ENCODE measurements at places on chromosomes 12 and 14.
A peak's percentile ranks its signal among the peaks of the same experiment; 100 is the strongest.

- no peak for DNase-seq
Measured at GRCh38 chr14:33840797-33841196, 110.1 kb downstream of the EGLN3 start.

DNA sequence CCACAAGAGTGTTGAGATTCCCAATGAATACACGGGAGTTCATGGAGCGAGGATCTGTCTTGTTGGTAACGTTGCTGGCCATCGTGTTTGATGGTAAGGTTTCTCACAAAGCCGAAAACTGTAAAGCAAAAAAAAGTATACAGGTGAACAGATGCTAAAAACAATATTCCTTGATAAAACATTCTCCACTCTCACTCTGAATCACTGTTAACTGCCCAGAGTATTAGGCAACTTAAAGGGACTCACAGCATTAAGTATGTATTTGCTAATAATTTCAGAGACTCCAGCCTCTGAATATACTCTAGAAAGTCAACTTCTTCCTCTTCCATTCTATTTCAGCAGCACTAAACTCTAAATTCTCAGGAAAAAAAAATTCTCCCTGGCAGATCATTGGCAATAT lies 35.1 kb downstream of the HNRNPC start:
- DNase-seq = no peak

- DNase-seq = no peak
Measured at GRCh38 chr12:56781726-56782125, 18.6 kb downstream of the HSD17B6 start.

GRCh38 chr14:102915292-102916110 lies 7.0 kb upstream of the AMN start:
- no peak for DNase-seq

DNA sequence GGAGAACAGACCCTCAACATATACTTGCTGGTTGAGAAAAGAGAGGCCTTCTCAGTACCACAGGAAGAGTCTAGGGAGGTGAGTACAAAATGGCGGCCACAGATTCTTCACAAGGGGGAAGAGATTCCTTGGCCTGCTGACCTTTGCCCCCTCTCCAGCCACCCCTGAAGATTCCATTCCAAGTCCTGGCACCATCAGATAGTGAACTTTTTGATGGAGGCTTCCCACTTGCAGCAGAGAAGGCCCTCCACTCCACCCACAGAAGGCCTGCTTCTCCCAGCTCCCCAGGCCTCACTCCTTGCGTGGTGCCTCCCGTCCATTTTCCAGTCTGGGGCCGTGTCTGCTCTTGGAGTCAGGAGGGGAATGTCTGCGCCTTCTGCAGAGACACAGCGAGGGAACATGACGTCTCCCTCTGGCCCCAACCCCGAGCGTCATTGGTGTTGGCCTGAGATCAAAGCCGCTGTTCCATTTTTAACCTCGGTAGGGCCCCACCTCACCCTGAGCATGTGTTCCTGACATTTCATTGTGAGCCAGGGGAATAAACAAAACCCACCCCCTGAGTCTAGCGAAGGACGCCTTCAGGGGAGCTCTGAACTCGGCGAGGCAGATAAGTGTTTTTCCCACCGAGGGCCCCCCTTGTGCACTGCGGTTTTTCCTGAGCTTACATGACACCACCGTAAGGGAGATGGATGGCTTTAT lies 268.7 kb upstream of the TBX3 start:
- DNase-seq = no peak

DNA sequence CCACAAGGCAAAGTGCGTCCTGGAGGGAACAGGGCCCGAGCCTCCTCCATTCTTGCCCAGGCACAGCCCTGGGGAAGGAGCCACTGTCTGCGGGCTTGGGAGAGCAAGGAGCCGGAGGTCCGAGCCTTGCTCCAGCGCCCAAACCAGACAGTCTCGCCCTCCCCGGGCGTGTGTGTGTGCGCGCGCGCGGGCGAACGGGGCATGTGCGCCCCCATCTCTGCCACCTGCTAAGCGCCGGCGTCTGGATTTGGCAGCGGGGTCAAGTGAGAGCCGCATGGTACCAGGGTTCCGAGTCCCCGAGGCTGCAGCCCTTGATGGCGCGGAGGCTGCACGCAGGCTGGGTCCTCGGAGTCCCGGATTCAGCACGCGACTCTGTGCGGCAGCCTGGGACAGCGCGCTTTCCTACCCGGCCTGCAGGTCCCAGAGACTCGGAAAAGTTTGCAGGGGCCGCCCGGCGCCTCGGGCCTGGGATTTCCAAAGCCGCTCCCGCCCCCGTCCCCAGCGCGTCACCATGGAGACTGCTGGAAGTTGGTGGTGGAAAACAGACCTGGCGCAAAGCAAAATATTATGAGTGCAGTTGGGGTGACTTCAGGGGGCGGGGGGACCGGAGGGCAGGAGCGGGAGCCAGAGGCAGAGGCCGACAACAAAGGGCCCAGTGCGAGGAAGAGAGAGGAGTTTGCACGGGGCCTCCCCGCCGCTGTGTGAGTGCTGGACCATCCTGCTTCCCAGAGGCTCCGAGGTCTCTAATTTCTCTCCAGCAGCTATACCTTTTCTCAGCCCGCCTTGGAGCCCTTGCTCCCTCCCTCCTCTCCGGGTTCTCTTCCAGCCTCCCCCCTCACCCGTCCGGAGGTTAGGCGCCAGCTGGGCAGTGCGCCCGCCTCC lies 4.2 kb downstream of the RFX4 start:
- no peak for DNase-seq

- peak; percentile 58 for DNase-seq
Measured at GRCh38 chr12:103928682-103929045, 1.5 kb upstream of the HSP90B1 start.

GRCh38 chr12:109266106-109266879 lies 42.8 kb downstream of the FOXN4 start:
- DNase-seq = no peak

DNA sequence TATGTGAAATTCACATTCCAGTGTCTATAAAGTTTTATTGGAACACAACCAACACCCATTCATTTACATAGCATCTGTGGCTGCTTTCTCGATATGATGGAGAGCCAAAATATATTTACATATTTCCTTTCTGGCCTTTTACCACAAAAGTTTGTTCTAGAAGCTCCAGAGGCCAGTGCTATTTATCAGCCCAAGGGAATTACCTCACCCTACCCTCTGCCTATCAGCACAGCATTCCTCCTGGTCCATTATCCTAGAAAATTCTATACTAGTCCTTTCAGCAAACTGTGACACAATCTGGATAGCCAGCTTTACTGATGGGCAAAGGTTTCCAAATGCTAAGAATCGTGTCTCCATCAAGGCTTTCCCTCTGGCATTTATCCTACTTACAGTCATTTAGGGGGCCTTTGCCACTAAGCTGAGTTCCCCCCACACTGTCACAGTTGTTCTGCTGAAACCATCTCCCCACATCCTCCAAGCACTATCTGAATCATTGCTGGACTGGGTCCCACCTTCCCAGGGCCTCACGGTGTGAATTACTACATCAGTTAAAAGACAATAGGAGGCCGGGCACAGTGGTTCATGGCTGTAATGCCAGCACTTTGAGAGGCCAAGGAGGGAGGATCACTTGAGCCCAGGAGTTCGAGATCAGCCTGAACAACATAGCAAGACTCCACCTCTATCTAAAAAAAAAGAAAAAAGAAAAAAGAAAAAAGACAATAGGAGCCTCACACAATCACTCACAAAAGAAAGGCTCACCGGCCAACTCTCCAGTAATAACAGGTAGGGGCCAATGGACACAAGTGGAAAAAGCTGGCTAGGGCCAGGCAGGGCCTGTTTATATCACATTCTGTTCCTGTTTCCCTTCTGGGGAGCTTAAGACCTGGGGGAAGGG lies 12.1 kb downstream of the SYNE3 start:
- no peak for DNase-seq

DNA sequence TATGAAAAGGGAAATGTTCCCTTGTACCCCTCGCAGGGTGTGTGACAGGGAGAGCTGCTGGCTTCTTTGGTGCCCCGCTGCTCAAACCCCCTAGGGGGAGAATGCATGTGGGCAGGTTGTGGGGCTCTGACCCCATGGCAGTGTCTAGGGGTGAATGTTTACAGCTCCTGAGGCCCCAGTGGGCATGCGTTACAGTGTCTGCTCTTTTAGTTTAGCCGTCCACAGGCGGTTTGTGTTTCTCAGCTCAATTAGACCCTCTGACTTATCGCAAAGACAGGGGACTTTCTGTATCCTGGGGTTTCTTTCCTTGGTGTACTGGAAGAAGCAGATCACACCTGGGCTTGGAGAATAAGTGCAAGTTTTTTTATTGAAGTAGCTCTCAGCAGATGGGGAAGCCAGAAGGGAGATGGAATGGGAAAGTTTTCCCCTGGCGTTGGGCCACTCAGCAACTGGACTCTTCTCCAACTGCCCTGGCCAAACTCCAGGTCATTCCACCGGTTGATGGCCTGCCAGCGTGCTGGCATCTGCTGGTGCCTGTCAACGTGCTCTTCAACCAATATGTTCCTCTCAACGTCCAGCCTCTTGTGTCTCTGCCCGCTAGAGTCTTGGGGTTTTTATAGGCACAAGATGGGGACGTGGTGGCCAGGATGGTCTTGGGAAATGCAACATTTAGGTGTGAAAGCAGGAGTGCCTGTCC lies 720.9 kb downstream of the FSCB start:
- no peak for DNase-seq

GRCh38 chr12:111368291-111368787 lies 556 bp downstream of the PHETA1 start:
- DNase-seq = no peak

GRCh38 chr14:96095581-96096476 lies 56.7 kb downstream of the C14orf132 start:
- no peak for DNase-seq

DNA sequence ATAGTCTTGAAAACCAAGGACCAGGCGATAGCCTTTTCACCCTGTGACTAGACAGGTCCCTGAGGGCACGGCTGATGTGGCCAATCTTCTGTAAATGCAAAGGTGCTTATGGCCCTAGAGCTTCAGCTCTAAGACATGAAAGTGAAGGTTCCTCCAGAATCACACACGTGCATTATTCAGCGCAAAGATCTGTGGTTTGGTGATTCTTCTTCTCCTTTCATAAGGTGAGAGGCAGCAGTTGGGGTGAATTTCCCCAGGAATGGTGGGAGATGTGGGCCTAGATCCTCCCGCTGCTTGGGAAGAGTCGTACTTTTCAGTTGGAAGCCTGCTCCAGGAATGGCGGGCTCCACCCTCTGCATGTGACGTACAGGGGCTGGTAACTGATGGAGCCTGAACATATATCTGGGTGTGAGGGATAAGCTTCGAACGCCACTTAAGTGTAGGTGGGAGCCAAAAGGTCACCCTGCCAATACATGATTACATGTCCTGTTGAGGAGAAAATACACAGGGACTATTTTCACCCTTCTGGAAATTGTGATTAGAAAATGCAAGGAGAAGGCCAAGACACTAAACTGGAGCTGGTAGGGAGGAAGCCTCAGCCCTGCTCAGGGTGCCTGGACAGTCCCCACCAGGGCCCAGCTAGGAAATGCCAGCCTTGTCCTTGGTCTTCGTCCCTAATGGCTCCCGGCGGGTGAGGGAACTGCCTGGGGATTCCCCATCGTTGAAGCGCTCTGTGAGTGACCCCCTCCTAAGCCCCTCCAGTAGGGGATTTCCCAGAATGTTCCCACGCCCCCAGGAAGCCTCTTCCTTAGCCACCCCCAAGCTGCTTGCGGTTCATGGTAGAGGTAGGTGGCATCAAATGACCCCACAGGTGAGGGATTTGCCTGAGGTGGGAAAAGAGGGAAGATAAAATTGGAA lies 17.6 kb downstream of the BATF start:
- DNase-seq = peak; percentile 73

- DNase-seq = no peak
Measured at GRCh38 chr12:53975479-53976152, 862 bp upstream of the HOTAIR start.

GRCh38 chr14:103600503-103600902 lies 28.5 kb upstream of the KLC1 start:
- DNase-seq = no peak

DNA sequence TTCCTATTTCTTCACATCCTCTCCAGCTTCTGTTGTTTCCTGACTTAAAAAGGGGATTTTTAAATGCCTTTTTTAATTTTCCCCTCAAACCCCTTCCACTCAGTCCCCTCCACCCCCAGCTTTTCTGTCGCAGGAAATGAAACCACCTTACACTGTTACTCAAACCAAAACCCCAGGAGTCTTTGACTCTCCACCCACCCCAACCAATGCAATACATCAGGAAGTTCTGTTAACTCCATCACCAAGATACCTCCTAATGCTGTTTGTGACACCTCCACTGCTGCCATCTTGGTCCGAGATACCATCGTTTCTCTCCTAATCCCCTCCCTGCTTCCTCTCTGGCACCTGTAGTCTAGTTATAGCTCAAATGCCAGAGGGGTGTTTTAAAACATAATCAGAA lies 25.4 kb upstream of the CPM start:
- no peak for DNase-seq

DNA sequence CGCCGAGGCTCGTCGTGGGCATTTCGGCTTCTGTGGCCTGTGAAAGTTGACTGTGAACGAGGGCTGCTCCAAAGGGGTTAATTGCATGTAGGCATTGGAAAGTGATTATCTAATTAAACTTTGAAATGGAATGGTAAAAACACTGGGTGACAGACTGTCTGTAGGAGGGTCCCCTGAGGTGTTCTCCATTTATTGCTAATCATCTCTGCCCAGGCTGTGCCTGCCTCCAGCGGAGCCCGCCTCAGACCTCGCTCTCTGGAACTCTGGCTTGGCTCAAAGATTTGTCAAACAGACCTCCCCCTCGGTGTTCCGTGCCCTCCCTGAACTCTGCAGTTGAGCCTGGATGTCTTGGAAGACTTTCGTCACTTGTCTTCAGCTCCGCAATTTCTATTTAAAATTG lies 50.2 kb upstream of the VRK1 start:
- no peak for DNase-seq

DNA sequence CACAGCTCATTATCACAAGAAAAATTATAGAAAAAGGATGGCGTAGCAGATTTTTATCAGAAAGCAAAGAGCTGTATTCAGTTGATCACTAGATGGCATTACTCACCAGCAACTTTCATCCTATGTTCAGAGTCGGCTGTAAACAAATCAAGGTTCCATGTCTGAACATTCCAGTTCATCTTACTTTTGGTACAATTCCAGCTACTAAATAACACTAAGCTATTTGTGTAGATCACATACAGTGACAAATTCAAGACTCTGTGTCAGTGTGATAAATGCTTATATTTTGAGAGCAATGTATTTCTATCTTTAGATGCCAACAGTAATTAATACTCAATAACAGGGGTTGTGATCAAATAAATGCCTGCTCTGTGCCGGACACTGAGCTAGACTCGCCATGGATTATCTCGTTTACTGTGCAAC lies 30.1 kb downstream of the NRDE2 start:
- no peak for DNase-seq

GRCh38 chr12:15979096-15980092 lies 68.3 kb downstream of the DERA start:
- peak; percentile 36 for DNase-seq

DNA sequence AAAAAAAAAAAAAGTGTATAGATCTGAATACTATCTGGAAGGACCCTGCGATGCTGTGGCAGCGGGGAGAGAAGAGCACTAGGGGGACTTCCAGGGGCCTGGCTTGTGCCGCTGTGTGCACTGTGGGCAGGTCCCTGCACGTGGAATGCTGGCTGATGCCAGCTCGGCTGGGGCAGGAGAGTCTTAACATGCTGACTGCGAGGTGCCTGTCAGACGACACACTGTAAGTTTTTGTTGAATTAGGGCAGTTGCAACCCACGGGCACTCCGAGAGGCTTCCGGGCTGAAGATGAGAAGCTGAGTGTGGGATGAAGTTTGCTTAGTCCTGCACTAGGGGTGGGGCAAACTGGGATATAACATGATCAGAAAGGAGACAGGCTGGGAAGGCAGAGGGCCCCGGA lies 10.7 kb downstream of the GLT1D1 start:
- DNase-seq = no peak

GRCh38 chr14:90805662-90806540 lies 10.3 kb downstream of the TTC7B start:
- DNase-seq = no peak
